ENCODE measurements at places on chromosomes 3 and 15.

- DNase-seq = no peak
Measured at GRCh38 chr3:46281551-46281950, 39.3 kb downstream of the CCR3 start.

DNA sequence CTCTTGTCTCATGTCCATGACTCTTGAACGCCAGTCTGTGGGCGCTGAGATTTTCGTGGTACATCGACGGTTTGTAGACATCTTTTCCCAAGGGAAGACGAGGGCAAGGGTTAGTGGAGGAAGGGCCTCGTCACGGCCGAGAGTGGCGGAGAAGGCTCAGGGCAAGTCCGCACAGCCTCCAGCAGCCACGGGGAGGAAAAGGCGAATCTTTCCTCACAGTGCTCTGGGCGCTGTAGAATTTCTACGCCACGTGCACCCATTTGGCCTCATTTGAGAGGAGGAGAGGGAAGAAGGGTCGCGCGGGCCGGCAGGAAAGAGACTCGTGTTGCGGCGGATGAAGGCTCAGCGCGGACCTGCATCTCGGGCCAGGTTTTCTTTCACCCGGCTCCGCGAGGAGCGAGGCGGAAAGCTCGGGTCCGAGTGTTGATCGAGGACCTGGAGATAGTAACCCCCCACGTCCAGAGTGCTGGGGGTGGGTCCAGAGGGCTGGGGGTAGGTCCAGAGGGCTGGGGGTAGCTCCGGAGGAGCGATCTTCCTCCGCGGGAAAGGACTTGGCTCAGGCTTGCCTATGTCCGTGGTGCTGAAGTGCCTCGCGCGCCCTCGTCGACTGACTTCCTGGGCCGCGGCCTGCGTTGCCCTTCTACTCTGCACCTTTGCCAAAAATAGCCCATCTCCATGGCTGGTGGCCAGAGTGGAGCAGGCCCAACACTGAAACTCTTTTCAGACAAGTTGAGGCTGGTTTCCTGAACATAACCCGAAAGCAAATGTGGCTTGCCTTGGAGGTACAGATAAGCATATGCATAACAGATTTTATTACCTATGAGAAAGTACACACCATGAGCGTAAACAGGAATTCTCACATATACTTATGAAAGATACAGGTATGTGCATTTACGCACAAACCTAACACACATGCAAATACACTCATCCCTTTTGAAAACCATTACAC lies 1.1 kb downstream of the SLC35G2 start:
- peak; percentile 29 for DNase-seq

DNA sequence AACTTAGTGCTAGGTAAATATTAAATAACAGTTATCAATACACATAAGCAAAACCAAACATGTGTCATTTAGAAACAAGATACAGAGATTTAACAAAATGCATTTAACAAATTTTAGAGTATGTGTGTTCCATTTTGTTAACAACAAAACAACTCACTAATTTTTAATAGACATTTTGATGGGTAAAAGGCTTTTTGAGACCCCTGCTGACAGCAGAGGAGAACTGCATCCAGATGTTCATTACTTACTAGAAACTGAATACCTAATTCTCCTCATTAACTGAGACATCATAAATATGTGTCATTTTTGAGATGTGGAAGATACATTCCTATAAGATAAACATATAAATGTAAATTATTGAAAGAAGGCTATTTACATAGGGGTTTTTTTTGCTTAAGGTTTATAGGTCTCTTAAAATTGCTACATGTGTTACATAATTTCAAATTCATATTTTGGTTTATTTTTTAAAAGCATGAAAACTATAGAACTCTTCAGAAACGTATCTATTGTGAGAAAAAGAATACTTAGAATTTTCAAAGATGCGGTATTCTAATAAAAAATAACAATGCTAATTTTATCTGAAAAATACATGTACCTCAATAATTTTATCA lies 1009.8 kb downstream of the TUSC7 start:
- DNase-seq = no peak

GRCh38 chr3:196932600-196932999 lies 9.7 kb downstream of the NCBP2 start:
- no peak for DNase-seq

DNA sequence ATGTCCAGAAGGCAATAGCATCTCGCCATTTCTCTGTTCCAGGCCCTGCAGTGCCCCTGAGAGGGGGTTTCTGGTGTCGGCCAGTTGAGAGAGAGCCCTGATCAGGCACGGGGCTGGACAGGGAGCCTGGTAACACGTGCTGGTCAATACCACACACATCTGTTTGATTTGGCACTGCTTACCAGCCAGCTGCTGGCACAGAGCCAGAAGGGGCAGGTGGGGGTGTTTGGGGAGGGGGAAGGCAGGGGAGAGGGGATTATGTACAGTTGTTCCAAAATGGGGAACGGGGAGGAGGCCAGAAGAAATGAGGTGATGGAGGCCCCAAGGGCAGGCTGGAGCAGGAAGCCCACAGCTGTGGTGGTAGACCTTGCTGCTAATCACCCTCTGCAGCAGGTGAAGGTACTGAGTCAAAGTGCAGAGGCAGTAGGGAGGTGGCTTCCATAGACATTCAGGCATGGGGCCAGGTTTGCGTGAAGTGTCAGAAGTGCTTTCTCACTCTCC lies 153.5 kb upstream of the LPP start:
- no peak for DNase-seq

DNA sequence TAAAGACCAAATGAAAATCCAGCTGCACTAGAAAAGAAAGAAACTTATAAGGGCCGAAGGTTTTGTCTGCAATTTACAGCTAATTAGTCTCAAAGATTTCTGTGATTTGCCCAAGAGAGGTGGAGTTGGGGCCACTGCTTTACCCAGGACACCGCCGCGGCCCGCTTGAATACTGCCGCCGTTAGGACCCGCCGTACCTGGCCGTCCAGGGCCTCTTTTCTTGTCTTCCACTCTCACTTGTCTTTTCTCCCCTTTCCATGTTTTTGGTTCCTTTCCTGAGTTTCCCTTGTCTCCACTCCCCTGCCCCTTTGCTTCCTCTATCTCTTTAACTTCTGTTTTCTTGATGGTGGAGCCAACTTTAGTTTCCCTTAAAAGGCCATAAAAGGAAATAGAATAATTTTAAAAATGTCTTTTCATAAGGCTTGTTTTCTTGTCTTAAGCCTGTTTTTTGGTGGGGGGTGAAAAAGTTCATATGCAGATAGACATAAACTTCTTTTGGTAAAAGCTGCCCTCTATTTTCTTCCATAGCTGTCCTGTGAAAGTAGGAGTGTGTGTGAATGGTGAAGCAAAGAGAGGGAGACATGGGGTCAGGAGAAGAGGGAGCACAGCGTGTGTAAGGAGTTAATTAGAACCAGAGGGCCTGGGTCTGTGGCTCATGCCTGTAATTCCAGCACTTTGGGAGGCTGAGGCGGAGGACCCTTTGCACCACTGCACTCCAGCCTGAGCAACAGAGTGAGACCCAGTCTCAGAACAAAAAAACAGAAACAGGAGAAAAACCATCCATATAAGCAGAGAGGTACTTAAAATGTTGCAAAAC lies 16.0 kb upstream of the CCNL1 start:
- no peak for DNase-seq
